Activated CD4-positive, alpha-beta T cell treated with anti-CD3 and anti-CD28 coated beads for 4 hours (primary cell): ENCODE measurements at places on chromosomes 2 and 18.

DNA sequence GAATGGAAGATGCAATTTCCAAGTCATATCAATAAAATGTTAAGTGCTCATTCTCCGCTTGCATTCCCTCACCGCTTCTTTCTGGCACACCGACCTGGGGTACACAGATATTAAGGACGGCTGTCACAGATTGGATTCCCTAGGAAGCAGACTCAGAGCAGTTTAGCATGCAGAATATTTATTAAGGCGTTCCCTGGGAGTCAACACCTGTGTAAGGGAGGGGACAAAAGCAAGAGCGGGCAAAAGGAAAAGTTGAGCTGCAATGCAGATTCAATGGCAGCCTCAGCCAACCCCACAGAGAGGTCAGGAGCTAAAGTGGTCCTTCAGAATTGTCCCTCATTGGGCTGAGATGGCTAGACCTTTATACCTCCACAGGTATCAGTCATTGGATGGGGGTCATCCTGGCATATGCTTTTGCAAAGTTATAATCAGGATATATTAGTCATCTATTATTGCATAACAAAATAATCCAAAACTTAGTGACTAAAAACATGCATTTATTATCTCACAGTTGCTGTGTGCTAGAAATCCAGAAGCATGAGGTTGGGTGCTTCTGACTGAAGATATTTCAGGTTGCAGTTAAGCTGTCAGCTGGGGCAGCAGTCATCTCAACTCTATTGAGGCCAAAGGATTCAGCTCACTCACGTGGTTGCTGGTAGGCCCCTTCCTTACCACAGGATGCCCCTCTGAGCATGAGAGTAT is 27.0 kb upstream of the INO80D start:
- DNase-seq: no peak

DNA sequence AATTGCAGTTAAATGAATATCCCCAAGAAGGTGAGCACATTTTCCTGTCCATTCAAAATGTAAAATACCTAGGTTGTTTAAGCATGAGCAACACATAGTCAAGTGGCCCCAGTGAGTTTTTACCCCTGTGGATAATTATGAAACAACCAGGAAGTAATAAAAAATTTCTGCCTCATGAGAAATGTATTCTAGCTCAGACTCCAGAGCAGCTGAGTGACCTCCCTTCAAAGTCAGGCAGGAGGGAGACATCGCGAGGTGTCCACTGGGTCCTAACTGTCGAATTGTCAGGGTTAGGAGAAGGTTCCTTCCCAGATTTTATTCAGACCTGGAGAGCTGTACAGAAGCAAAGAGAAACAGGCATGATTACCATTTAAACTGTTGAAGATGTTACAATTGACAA is 416.6 kb upstream of the SMIM21 start:
- DNase-seq: no peak

DNA sequence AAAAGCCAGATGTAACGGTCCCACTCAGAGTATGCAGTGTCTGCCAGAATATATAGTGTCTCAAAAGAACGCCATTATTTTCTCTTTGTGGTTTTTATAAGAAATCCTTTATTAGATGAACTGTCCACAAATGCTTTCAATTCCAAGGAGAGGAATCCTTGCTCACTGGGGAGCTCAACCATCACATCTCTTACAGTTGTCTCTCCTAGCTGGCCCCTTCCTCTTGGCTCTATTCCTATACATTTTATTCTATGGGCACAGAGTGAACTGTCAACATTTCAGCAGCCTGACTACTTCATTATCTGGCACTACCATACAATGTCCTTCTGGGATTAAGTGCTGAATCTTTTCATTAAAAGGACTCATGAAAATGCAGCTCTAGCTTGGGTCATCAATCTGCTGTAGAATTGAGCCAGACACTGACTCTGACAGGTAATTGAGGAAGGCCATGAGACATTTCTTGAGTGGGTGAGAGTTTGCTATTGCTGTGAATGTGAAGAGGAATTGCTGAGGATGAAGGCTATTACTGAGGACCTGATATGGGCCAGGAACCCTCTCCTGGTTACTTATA is 96.5 kb upstream of the THOC1 start:
- no peak for DNase-seq

- DNase-seq: no peak
Observed at GRCh38 chr2:25738383-25739343, 65.3 kb upstream of the DTNB start.

DNA sequence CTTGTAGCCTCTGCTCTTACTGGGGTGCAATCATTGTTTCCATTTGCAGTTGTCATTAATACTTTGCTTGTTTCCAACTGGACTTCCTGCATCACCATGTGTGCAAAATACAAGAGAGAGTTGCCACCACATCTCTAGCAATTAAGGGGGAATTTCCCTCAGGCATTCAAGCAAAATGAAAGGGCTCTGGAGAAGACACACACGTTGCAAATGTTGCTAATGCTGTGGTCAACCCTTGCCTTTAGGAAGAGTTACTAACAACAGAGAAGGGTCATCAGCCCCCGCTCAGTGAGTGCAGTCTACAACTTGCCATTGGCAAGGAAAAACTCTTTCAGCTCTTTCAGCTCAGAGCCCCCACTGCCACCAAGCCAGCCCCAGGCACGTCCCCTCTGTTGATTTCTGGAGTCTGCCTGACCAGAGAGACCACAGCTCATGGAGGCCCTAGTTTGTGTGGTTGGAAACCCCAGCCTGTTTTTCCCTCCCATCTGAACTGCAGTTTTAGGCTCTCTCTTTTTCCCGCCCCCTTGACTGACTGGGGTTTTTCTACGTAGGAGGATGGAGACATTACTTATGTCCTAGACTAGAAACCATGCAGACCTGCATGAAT is 25.9 kb upstream of the GPR45 start:
- DNase-seq: no peak

GRCh38 chr2:26195040-26195984 is 22.4 kb downstream of the GAREM2 start:
- no peak for DNase-seq

DNA sequence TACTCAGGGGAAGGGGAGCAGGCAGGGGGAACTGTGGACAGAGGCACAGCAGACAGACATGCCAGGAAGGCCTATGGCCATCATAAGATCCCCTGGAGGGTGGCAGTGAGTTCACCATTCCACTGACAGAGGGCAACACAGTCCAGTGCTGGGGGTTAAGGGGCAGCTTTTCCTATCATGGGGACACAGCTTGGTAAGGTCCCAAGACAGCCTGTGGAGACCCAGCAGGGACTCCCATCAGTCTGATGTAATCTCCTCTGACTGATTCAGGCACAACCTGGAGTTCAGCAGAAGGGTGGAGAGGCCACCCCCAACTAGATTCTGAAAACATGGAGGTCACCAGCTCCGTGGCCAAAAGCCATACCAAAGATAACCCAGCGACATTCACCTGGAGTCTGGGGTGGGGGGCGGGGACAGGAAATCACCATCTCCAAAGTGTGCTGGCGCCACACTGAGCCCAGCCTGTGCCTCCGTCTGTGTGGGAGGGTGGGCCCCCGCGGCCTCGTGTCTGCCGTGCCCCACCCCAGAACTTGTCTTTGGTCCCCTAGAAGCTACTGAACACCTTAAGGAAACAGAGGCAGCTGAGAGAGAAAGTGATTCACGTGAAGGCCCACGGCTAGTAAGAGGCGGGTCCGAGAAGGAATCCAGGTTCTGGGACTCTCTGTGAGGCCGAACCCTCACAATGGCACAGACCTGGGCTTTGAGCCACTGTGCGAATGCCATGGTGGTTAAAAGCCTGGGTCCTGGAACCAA is 28.6 kb downstream of the DNMT3A start:
- peak; percentile 65 for DNase-seq

- no peak for DNase-seq
Observed at GRCh38 chr2:45255563-45255962, 246.3 kb upstream of the SIX2 start.

DNA sequence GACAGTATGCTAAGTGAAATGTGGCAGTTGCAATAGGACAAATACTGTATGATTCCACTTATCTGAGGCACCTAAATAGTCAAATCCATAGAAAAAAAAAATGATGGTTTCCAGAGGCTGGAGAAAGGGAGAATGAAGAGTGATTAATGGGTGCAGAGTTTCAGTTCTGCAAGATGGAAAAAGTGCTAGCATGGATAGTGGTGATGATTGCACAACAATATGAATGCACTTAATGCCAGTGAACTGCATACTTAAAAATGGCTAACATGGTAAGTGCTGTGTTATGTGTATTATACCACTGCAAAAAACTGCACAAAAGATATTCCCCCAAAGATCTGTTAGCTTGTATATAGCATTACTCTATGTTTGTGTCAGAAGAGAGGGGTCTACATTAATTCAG is 185.4 kb downstream of the INHBB start:
- DNase-seq: no peak

DNA sequence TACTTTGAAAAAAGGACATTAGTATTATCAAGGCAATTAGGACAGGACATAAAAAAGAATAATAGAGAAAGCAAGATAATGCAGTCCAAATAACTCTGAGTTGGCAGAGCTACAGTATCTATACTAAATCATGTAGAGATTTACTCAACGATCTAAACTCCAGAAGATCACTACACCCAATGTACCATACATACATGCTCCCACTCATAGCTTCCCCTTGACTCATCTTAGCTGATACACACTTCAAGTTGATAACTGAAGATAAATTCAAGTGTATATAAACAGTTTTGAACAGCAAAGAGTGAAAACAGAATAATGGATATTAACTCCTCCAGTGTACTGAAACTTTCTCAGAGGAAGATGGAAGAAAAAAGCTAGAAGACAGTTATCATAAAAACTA is 78.5 kb downstream of the SESTD1 start:
- no peak for DNase-seq

GRCh38 chr18:56314396-56314795 is 324.0 kb downstream of the TXNL1 start:
- no peak for DNase-seq

GRCh38 chr18:63149302-63149587 is 170.3 kb downstream of the BCL2 start:
- DNase-seq: no peak

- no peak for DNase-seq
Observed at GRCh38 chr18:79789901-79790890, 7.5 kb upstream of the KCNG2 start.

DNA sequence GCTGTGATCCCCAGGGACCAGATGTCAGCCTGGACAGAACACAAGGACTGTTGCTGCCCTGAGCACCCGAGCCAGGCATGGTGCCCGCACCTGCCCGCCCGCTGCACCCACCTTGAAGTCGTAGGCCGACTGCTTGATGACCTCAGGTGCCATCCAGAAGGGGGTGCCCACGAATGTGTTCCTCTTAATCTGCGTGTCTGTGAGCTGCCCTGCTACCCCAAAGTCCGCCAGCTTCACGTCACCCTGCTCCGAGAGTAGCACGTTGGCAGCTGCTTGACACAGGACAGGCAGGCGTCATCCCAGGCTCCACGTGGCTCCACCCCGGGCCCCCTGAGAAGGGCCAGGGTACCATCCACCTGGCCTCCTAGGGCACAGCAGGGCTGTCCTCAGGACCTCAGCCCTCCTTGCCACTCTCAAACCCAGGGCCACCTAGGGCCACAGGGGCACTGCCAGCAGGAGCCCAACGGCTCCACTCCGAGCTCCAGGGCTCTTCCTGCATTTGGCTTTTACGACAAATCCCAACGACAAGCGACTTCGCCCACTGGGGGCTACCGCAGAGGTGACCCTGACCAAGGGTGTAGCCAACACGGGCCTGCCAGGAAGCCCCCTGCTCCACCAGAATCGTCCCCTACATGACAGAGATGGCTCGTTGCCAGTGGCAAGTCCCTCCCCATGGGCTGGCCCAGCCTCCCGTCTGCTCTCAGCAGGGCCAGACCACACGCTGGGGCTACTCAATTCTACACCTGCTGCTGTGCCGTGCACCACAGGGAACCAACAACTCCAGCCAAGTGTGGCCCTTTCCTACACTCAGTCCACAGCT is 9.0 kb downstream of the STK25 start:
- no peak for DNase-seq

DNA sequence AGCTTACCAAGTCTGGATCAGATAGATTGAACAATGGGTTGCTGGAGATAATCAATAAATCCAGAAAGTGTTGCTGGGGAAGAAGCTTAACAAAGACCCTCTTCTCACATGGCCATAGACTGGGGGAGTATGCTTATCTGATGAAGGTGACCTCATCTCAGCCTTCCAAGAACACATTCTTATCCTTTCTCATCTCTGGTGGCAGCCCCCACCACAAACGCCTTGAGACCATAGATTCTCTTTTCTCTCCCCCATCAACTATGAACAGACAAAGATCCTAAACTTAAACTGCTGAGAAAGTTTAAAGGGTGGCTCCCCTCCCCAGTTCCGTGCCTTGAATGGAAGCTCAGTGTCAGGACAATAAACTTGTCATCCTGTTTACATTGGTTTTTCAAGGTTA is 428.7 kb upstream of the TRIB2 start:
- DNase-seq: no peak

GRCh38 chr2:161228511-161229240 is 68.4 kb downstream of the TANK start:
- no peak for DNase-seq
